D721Med (cell line): ENCODE measurements at places on chromosomes 5 and 9.

DNA sequence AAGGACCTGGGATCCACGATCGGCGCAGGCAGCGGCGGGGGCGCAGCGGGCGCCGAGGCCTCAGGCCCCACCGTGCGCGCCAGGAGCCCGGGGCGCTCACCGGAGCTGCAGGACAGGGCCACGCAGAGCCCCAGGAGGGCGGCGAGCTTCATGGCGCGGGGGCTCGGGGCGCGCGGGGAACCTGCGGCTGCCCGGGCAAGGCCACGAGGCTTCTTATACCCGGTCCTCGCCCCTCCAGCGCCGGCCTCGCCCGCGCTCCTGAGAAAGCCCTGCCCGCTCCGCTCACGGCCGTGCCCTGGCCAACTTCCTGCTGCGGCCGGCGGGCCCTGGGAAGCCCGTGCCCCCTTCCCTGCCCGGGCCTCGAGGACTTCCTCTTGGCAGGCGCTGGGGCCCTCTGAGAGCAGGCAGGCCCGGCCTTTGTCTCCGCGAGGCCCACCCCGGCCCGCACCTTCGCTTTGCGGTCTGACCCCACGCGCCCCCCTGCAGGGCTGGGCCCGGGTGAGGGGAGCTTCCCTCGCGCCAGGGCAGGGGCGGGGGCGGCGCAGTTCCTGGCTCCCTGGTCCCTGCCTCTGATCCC is at the start of gene SCGB3A1:
Gene SCGB3A1, minus strand, starts transcription at position 189 of the 577 bp plus-strand sequence. Its CDS starts 37 bp downstream, at position 152.
- DNase-seq, result no peak

- no peak for DNase-seq
Observed at GRCh38 chr9:115209601-115210306, 91.8 kb upstream of the TNC start.

DNA sequence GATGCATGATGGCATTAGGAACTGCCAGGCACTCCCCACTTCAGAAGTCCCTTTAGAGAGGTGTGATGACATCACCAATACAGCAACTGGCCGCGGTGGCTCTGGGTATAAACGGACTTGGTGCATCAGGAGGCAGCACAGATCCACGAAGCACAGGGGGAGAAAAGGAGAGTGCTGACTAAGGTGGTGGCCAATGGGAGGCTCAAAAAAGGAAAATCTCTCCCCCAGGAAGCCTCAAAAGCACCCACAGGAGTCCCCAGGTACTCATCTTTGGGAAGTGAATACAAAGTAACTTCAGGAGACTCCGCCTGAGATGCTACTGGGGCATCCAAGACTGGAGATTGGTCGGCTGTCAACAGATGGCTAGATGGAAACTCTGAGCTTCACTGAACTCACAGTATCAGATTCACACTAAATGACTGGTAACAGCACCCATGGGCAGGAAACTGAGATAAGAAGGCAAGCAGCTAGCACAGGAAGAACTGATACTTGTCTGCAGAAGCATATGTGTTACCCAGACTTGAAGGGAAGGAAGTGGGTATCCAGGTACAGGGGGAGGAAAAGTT is 7.6 kb downstream of the TTC39B start:
- DNase-seq, result no peak

DNA sequence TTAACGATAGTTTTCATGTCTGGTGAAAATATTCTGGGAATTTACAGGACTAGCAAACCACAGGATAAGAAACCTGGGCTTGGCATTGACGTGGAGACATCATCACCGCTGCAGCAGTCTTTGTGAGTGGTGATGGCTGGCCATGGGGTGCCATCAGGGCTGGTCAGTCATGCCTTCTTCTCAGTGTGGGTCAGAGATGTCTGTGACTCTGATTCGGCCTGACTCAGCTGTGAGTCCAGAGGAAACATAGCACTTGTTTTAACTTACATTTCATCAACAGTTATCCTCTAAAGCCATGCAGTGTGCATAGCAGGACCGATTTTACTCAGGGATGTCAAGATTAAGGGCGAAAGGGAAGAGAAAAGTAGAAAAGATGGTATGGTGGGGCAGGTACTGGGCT is 33.2 kb upstream of the CYFIP2 start:
- no peak for DNase-seq

DNA sequence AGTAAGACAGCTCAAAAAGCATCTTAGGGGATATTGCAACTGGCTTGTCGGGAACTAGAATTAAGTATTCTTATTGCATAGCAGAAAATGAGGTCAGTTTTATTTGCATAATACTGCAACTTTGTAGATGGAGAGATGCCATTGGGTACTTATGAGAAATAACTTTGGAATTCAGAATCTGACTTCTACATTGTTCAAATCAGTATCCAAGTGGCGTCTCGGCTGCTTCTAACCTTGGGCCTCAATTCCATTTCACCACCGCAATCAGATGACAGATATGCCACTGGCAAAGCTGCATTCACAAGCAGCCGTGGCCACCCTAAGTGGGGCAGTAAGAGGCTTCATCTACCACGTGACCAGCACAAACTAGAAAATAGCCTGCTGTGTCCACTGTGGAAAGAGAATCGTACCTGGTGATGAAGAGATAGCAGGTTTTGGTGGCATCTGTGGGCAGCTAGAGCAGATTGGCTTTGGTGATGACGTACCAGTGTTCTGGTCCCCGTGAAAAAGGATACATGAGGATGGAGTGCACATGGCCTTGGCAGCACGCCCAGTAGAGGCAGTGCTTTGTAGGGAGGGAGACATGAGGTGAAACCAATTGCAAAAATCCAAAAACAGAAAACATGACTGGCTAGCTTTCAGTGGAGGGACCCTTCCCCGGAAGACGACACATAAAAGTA is 116.6 kb downstream of the KLHL3 start:
- no peak for DNase-seq

DNA sequence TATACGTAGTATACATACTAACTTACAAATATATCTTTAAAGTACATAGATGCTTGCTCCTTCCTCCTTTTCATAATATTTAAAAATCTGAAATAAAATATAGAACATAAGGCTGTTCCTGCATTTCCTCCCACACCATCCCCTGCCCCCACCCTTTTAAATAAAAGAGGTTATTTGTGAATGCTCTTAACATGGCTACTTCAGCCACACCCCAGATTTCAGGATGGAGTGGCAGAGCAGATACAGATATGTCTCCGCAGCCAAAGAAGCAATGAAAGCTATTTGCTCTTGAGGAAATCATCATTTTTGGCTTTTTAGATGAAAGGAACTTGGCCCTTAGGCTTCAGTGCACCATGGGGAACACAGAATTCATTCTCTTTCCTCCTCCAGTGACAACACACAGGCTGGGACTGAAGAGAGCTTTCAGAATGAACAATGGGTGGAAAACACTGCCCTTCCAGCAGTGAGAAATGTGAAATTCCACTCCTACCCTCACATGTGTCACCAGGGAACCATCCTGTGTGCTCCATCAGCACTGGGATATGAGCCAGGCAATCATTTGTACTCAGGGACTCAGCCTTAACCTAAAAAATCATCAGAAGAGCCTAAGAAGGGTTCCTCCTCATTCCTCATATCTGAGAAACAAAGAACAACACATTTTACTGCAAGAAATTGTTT is 134.3 kb downstream of the PPP2R2B start:
- DNase-seq, result no peak

DNA sequence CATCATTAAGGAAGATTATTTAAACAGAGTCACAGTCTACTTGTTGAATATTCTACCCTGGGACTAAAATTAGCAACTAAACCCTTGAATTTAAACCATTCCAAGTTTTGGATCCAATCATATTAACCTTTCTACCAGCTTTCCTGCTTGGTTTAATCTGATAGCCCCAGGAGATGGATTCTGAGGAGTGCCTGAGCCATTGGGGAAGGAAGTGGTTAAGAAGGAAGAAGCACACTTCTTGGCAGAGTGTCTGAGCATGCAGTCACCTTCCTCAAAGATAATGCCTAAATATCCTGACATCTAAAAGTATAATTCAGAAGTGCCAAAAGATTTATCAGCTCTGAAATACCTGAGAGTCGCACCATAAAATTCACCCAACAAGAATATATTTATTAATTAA is 74.1 kb upstream of the SNCAIP start:
- no peak for DNase-seq

DNA sequence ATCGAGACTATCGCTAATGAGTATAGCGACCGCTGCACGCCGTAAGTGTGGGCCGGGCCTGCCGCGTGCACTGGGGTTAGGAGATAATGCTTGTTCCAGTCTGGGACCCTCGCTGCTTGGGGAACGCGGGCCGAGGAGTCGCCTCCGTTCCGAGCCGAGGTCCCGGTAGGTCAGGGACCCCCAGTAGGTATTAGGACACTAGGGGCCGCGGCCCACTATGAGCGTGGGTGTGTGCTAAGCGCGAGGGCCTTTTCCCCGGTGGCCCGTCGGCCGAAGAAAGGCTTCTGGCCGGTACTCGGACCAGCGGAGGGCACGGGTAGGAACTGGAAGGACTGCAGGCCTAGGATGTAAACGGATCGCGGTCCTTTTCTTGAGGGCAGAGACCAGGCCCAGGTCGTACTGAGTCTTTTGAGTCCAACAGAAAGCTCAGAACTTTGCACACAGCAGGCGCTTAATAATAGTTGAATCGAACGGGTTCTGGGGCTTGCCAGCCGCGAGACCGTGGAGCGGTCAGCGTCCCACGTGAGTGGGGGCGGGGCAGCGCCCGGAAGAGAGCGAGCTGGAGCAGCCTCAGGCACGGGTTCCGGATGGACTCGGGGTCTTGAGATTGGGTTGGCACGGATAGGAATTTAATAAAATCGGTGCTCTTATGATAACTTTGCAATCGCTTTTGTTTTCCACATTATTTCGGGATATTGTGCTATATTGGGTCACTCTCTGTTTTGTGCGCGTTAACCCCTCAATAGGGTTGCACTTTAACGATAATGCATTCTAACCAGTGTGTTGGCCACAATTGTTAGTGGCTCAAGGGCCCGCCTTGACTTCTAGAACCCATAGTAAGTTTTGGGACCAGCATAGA is 733 bp downstream of the HSPA4 start:
- no peak for DNase-seq

GRCh38 chr9:130265431-130266235 is at the start of gene HMCN2:
TSS of gene HMCN2 (plus strand) at chr9:130265760. CDS start at chr9:130265879, 119 bp downstream.
- DNase-seq, result peak; percentile 33

- no peak for DNase-seq
Observed at GRCh38 chr5:134874831-134875655, 872 bp downstream of the TXNDC15 start.

- no peak for DNase-seq
Observed at GRCh38 chr9:93920131-93920800, 34.9 kb downstream of the BARX1 start.

- no peak for DNase-seq
Observed at GRCh38 chr5:1265461-1266455, 29.1 kb downstream of the TERT start.

GRCh38 chr5:2754581-2755075 is 3.2 kb upstream of the IRX2 start:
- no peak for DNase-seq

DNA sequence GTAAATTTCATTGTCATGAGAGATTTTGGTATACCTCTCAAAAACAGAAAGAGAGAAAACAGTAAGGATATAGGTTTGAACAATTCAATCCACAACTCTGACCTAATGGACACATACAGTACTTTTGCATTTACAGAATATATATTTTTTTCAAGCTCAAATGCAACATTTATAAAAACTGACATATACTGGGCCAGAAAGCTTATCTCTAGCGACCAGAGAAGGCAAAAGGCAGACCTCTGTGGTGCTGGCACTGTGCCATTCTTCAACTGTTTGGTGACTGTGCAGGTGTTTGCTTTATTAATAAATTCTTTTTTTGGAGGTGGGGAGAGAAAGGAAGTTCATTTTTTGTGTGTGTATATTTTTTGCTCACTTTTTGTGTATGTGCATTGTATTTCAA is 6.0 kb upstream of the PLAC8L1 start:
- DNase-seq, result no peak

DNA sequence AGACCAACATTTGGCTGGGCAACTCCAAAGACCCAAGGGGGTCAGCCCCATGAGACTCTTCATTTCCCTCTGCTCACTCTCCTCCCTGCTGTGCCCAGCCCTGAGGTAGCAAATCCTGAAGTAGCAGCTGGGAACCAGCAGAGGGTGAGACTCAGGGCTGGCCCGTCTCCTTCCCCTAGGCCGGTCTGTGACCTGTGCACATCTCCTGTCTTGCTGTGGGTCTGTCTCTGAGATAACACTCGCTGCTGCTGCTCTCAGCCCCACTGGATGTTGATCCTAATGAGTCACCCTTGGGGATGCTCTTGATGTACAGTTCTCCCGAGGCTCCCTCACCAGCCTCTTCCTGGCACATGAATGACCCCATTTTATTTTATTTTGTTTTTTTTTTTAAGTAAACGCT is 7.3 kb upstream of the OR2V1 start:
- no peak for DNase-seq

DNA sequence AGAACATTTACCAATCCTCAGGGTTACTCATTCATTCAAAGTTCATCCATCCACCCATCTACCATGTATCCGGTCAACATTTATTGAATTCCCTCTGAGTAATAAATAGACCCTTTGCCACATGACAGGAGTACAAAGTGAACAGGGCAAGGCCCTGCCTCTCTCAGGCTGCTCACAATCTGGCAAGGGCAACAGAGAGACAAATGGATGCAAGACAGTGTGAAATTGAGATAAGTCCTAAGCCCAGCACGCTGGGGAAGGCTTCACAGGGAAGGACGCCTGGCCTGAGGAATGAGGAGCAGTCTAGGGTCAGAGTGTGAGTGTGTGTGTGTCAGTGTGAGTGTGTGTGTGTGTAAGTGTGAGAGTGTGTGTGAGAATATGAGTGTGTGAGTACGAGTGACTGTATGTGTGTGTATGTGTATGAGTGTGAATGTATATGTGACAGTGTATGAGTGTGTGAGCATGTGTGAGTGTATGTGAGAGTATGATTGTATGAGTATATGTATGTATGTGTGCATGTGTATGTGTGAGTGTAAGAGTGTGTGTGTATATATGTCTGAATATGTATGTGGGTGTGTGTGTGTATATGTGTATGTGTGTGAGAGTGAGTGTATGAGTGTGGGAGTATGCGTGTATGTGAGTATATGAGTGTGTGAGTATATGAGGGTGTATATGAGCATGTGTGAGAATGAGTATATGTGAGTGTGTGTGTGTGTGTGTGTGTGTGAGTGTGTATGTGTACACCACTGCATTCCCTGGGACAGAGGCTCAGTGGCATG is 145.6 kb downstream of the FSTL4 start:
- DNase-seq, result no peak

DNA sequence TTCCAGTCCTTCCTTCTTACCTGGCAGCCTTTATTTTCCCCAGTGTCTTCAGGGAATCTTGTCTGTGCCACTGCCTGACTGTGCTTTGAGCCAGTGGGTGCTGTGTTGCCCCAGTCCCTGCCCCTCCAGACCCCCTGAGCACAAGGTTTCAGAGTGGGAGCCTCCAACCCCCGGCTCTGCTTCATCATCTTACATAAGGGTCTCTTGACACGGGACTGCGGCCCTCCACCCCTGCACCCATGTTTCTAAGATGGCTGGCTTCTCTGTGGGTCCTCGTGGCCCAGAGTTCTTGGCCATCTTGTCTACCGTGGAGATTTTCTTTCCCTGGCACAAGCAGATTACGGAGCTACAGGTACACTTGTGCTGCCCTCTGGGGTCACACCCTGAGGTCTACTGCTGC is 194.1 kb downstream of the CACNA1B start:
- DNase-seq, result peak; percentile 11

- no peak for DNase-seq
Observed at GRCh38 chr5:158456241-158456640, 597.3 kb upstream of the CLINT1 start.

- DNase-seq, result no peak
Observed at GRCh38 chr5:130316971-130317680, 412.9 kb downstream of the CHSY3 start.
